ENCODE measurements at places on chromosomes 12 and 14. TPM values are rescaled to one million over a fixed set of nuclear protein-coding genes. Genes with fewer than 3 reads are reported as not detected.

DNA sequence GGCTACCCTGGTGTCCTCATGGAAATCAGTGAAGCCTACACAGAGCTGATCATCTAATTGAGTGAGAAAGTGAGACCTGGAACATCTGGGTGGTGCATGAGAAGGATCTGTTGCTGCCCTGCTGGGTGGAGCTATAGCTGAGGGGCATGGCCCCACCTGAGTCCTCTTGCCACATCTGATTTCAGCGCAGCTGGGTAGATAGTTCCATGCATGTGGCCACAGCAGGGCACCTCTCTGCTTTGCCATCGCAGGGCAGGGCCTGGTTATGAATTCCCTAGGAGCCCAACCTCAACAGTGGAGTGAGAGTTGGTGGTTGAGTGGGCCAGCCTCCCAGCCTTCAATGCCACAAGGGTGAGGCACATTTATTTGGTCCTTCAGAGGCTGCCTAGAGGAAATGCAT is 407.8 kb downstream of the BCL11B start:
- no peaks in the 10 kb centered on the region for H3K4me1 ChIP-seq
- no peak for DNase-seq
- no peaks in the 10 kb centered on the region for H3K36me3 ChIP-seq
- H3K27ac ChIP-seq, result no peak overlapping the region
- no peaks in the 10 kb centered on the region for H3K27me3 ChIP-seq

POTEG gene
- polyA plus RNA-seq, result not detected

GRCh38 chr12:13347241-13348043 is 150.9 kb downstream of the EMP1 start:
- H3K27me3 ChIP-seq, result no peaks in the 10 kb centered on the region
- H3K4me3 ChIP-seq, result no peak overlapping the region
- no peaks in the 10 kb centered on the region for H3K36me3 ChIP-seq
- no peak overlapping the region for H3K27ac ChIP-seq
- H3K4me1 ChIP-seq, result no peaks in the 10 kb centered on the region

DNA sequence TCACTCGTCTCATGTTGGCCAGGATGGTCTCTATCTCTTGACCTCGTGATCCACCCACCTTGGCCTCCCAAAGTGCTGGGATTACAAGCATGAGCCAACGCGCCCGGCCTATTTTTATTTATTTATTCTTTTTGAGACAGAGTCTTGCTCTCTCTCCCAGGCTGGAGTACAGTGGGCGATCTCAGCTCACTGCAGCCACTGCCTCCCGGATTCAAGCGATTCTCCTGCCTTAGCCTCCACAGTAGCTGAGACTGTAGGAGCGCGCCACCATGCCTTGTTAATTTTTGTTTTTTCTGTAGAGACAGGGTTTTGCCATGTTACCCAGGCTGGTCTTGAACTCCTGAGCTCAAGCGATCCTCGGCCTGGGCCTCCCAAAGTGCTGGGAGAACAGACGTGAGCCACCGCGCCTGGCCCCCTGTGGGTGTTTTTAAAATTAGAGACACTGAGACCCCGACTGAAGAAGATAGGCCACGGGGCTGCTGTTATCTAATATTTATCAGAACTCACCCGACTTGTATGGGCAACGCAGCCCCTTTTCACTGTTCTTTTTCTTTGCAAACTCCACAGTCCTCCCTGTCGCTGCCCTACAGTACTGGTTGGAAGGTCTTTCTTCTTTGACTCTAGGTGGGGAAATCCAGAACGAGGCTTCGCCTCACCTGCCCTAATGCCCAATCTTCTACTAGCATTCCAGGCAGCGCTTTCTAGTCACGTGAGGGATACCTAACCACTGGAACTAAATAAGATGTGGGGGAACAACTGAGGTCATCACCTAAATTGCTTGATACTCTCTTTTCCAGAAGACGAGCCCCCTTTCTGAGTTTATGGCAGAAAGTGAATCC is 1.4 kb upstream of the GABARAPL1 start:
- no peak overlapping the region for H3K4me3 ChIP-seq
- peaks cover 16% of the 10 kb centered on the region for H3K4me1 ChIP-seq
- peak; percentile 59 for DNase-seq
- H3K36me3 ChIP-seq, result no peaks in the 10 kb centered on the region
- no peaks in the 10 kb centered on the region for H3K27me3 ChIP-seq
- peak overlapping the region; percentile 98 for H3K27ac ChIP-seq

DNA sequence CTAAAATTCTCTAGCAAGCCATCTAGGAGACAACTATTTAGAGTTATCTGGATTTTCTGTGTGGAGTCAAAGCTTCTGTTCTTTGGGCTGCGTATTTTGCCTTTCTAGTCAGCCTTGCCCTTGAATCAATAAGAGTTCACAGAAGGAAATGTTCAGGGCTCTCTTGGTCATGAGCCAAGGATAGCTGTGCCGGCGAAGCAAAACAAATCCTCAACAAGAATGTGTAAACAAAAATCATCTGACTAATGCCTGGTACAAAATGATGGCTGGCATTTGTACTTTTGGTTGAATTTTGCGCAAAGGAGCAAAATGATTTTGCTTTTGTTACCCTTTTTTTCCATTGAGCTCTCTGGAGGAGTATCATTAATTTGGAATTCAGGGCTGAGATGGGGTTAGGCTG is 171.1 kb downstream of the DACT1 start:
- no peaks in the 10 kb centered on the region for H3K36me3 ChIP-seq
- H3K4me1 ChIP-seq, result peaks cover 5% of the 10 kb centered on the region
- H3K4me3 ChIP-seq, result no peak overlapping the region
- H3K27ac ChIP-seq, result no peak overlapping the region
- peak; percentile 56 for DNase-seq

GRCh38 chr12:130818272-130818634 is 20.8 kb downstream of the STX2 start:
- H3K27ac ChIP-seq, result no peak overlapping the region
- no peak for DNase-seq
- no peaks in the 10 kb centered on the region for H3K4me1 ChIP-seq
- H3K27me3 ChIP-seq, result no peaks in the 10 kb centered on the region
- H3K4me3 ChIP-seq, result no peak overlapping the region

DNA sequence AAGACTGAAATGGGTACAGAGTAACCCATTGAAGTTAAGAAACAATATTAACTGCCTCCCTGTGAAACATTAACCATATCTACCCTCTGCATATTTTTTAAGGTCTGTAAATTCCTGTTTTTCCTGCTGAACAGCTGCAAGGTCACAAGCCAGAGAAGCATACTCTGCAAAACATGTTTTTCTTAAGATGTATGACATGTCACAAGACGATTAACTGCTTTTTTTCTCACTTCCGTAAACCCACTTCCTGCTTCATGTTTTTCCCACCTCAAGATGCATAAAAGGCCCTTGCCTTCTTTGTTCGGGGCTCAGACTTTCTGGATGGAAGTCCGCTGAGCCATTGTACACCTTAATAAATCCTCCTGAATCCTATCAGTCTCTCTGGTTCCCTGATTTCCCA is 504.7 kb upstream of the MIS18BP1 start:
- no peak for DNase-seq
- no peaks in the 10 kb centered on the region for H3K4me1 ChIP-seq
- H3K4me3 ChIP-seq, result no peak overlapping the region
- no peak overlapping the region for H3K27ac ChIP-seq
- no peaks in the 10 kb centered on the region for H3K36me3 ChIP-seq

DNA sequence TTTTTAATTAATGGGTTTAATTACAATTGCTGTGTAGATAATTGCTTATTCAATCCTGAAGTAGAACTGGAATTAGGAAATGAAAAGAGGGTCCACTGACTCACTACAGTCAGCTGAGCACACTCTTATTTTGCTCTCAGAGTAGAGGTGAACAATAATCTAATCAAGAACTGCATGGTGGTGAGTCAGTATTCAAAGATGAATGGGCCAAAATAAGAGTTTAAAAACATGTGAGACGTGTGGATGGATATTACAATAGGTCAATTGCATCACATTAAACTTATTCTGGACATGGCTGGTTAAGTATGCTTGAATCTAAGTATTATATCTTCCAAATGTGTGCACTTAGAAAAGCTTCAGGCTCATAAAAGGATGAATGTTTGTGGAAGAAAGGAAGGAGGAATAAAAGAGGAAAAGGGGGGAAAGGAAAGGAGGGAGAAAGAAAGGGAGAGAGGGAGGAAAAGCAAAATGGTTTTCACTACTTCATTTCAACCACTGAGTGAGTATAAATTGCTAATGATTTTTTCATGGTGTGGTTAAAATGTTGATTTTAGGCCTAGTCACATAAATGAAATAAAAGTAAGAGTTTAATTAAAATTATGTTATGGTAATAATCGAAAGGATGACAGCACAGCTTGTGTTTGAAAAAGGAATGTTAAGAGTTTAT is 27.0 kb upstream of the EEA1 start:
- H3K36me3 ChIP-seq, result no peaks in the 10 kb centered on the region
- no peak overlapping the region for H3K27ac ChIP-seq
- no peak overlapping the region for H3K4me3 ChIP-seq
- H3K4me1 ChIP-seq, result no peaks in the 10 kb centered on the region

DNA sequence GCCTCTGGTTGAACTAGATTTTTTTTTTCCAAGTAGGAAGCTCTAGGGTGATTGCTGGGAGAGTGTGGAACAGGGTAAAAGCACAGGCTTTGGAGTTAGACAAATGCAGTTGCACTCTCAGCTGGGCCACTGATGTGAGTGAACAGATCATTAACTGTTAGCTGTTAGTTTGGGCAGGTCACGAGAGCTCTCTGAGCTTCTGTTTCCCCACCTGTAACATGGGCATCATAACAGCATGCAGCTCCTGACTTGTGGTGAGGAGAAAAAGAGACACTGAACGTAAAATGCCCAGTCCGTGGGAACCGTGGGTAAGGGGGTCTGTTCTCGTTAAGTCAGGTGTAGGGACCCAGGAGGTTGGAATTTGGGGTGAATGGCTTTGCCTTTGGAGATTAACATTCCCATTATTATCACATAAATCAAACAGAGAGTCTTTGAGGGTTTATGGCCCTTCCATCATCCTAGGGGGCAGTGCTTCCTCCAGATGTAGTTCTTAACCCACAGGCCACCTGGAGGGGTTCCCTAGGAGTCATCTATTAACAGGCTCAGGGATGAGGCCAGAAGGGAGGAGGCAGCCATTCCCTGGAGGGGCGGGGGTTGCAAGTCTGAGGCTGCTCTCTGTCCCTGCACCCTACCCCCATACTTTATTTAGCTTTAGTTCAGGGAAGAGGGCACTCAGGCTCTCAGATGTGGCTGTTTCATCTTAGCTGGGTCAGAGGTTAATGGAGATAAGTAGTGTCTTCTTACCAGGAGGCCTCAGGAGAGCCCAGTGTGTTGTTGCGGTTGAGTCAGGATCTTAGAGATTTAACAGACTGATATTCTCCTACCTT is 135.2 kb downstream of the DACT1 start:
- H3K36me3 ChIP-seq, result no peaks in the 10 kb centered on the region
- H3K4me3 ChIP-seq, result no peak overlapping the region
- no peak overlapping the region for H3K27ac ChIP-seq
- no peaks in the 10 kb centered on the region for H3K27me3 ChIP-seq
- H3K4me1 ChIP-seq, result no peaks in the 10 kb centered on the region

- no peak overlapping the region for H3K4me3 ChIP-seq
- no peak for DNase-seq
- H3K27me3 ChIP-seq, result no peaks in the 10 kb centered on the region
- H3K4me1 ChIP-seq, result peaks cover 41% of the 10 kb centered on the region
- H3K27ac ChIP-seq, result peak overlapping the region; percentile 76
These were observed 18.0 kb downstream of the CBX5 start for GRCh38 chr12:54261815-54262402.

DNA sequence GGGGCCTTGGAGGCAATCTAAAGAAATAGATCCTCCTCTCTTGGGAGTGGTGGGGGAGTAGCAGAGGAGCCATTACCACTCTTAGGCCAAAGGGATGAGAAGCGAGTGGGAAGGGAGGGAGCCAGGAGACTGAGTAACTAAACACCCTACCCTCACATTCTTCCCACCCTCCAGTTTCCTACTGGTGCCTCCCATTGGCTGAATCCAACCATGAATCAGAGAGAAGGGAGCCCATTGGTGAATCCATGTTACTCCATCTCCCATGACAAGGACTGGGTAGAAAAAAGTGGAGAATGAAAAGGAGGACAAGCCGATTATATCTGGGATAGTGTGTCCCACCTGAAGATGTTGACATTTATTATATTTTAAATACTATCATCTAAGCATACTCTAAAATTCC is 76.8 kb upstream of the LHX5 start:
- no peaks in the 10 kb centered on the region for H3K4me1 ChIP-seq
- no peak overlapping the region for H3K4me3 ChIP-seq
- no peaks in the 10 kb centered on the region for H3K27me3 ChIP-seq
- no peak overlapping the region for H3K27ac ChIP-seq
- no peak for DNase-seq

- no peaks in the 10 kb centered on the region for H3K4me1 ChIP-seq
- no peak overlapping the region for H3K4me3 ChIP-seq
These were observed 8.5 kb upstream of the PHETA1 start for GRCh38 chr12:111377440-111377839.

DNA sequence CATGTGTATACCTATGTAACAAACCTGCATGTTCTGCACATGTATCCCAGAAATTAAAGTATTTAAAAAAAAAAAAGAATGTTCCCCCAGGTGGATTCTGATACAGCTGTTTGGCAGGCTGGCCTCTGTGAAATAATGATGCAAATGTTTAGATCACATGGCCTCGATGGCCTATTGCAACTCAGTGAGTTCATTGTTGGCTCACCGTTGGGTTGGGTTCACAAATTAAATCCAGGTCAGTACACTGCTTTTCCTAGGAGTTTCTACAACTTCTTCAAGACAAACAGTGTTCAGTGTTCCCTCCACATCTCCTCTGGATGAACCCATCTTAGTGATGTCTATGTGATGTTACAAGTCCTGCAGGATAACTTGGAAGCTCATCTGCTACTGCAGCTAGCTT is 58.3 kb upstream of the STXBP6 start:
- H3K27ac ChIP-seq, result no peak overlapping the region
- H3K36me3 ChIP-seq, result no peaks in the 10 kb centered on the region
- H3K4me3 ChIP-seq, result no peak overlapping the region
- H3K4me1 ChIP-seq, result no peaks in the 10 kb centered on the region

IL31 gene
- polyA plus RNA-seq, result not detected

- DNase-seq, result no peak
- peaks cover 48% of the 10 kb centered on the region for H3K4me1 ChIP-seq
- no peaks in the 10 kb centered on the region for H3K36me3 ChIP-seq
- peak overlapping the region; percentile 16 for H3K4me3 ChIP-seq
- H3K27me3 ChIP-seq, result no peaks in the 10 kb centered on the region
- peak overlapping the region; percentile 85 for H3K27ac ChIP-seq
These were observed 100.5 kb upstream of the SLC38A2 start for GRCh38 chr12:46472893-46473633.

PTPRQ gene
- polyA plus RNA-seq, result 0.11 TPM

DNA sequence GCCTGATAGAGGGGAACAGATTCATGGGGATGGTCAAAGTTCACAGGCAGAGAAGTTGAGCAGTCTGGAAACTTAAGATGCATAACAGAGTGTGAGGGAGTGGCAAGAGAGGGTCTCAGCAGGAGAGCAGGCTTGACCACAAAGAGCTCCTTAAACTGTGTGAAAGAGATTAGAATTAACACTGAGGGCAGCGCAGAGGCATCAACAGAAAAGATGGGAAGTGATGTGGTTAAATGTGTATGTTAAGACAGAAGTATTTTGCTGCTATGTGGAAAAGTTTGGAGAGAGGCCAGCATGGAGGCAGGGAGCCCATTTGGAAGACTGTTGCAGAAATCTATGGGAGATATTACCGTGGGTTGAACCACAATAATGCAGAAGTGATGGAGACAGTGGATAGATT is 122.7 kb upstream of the LMNTD1 start:
- DNase-seq, result no peak
- H3K4me3 ChIP-seq, result no peak overlapping the region
- H3K36me3 ChIP-seq, result no peaks in the 10 kb centered on the region
- no peaks in the 10 kb centered on the region for H3K27me3 ChIP-seq

GPRC5D gene
- 0.17 TPM for polyA plus RNA-seq

PPM1H gene
- polyA plus RNA-seq, result 1.8 TPM
